Sigmoid colon (tissue), 7 donors: ENCODE measurements at places on chromosomes 5 and 9. TPM values are rescaled to one million over a fixed set of nuclear protein-coding genes. Genes with fewer than 3 reads are reported as not detected.

DNA sequence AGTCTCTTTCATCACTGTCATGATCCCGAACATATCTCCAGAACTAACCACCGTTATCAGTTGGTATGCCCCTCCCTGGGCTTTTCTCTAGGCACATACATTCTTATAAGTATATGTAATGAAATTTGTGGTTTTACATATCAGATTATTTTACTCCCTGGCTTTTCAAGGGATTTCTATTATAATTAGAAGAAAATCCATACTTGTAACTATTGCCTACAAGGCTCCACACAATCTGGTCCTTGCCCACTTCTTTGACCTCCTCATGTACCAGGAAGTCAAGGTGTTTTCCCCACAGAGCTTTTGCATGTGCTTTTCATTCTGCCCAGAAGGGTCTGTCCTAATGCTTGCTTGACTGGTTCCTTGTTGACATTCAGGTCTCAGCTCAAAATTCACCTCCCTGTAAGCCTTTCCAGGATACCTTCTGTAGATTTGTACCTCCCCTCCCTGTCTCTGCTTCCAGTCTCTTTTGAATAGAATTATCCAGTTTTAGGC lies 33.6 kb upstream of the HSD17B4 start:
- DNase-seq = no peak

DNA sequence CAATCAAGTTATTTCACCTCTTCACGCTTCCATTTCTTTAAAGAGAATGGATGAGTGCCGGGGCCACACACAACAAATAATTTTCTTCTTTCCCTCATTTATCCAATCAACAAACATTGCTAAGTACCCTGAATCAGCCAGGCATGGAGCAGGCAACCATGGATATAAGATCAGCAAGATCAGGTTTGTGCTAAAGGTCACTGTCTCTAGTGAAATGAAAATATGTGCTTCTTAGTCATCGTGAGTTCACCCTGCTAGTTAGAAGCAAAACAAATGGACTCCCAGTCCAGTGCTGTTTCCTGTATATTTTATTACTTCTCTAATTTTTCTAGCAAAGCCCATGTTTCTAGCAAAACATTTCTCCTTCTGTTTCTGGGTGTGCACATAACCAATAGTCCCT lies 629.2 kb downstream of the BNC2 start:
- no peak for DNase-seq

GRCh38 chr5:97000391-97000790 lies 64.5 kb downstream of the LNPEP start:
- no peak for DNase-seq

DNA sequence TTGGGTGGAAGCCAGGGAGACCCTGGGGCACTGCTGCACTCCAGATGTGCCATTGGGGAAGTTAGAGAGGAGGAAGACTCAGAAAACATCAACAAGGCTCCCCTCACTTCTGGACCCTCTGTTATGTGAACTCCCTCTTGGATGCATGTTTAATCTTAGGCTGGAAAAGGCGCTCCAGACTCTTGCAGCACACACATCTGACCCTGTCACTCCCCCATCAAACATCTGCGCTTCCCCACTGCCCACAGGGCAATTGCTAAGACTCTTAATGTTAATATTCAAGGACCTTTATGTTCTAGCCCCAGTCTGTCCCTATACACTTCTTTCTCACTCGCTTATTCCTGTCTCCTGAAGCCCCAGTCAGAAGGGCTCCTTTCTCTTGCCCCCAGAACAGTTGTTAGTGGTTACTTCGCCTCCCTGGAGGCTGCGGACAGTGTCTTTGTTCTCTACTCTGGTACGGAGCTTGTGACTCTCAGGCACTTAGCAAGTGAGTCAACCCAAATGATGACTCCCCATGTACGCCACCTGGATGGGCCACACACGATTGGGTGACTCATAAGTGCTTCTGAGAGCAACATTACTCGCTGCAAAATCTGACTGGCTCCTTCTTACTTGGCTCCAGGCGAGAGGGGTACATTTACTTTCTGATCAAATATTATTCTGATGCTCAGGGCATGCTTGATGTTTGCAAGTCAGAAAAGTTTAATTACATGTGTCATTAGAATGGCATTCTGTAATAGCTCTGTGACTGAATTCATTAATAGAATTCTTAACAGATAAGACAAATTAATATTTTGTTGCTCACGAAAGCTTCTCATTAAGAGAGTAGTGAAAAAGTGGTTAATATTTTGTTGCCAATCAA lies 193.6 kb downstream of the HSPA4 start:
- no peak for DNase-seq

DNA sequence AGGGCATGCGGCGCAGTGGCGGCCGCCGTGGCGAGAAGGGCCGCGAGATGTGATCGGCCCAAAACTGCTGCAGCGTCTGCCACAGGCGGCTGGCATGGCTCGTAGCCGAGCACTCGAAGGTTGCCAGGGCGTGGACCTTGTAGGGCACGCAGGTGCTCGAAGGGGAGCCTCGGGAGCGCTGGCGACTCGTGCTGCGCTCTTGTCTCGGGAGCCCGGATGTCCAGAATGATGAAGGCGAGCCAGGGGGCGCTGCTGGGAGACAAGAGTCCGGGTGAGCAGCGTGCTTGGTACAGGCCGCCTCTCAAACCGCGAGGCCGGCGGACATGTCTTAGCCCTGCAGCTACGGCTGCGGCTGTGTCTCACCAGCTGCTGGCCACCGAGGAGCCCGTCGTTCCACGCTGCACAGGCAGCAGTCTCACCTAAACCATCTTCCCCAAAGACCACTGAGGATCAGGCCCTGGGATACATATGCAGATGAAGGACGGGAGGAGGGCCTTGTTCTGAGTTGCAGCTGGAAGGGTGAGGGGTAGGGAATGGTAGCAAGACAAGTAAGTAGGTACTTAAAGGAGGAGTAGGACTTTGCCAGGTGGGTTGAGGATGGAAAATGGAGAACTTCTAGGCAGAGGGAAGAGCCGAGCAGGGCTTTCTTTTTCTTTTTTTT lies 1.7 kb downstream of the CBY3 start:
- peak; percentile 91 for DNase-seq

- no peak for DNase-seq
These were observed 91.5 kb downstream of the SPRY4 start for GRCh38 chr5:142233083-142234032.

GRCh38 chr9:127340721-127341120 lies 56.2 kb upstream of the SLC2A8 start:
- no peak for DNase-seq

IL9 gene
- not detected for total RNA-seq

- no peak for DNase-seq
These were observed 75.5 kb downstream of the PTPN3 start for GRCh38 chr9:109422641-109423040.

SPINK7 gene
- total RNA-seq = not detected

GRCh38 chr9:99850736-99851499 lies 29.2 kb downstream of the NR4A3 start:
- DNase-seq = no peak

ANKDD1B gene
- total RNA-seq = not detected

- no peak for DNase-seq
These were observed 442.0 kb downstream of the ACTL7B start for GRCh38 chr9:108413809-108414208.

DNA sequence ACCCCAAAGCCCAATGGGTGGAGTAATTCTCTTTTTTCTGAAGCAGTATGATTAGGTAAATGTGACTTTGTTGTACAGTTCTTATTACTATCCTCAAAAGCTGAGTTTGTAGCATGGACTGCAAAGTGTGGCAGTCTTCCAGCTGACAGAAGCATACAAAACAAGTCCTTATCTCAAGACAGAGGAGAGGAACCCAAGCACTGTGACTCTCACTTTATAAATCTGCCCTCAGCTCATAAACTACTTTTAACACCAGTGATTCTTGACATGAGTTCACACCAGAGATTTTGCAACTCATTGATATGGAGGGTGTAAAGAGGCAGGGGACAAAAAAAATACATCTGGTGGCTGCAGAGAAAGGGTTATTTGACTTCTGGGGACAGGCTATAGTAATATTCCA lies 251.6 kb downstream of the NTRK2 start:
- no peak for DNase-seq

SPATA31A3 gene
- total RNA-seq = not detected

- no peak for DNase-seq
These were observed 49.5 kb downstream of the LHX2 start for GRCh38 chr9:124060844-124061605.

PKD2L2 gene
- not detected for total RNA-seq

DNA sequence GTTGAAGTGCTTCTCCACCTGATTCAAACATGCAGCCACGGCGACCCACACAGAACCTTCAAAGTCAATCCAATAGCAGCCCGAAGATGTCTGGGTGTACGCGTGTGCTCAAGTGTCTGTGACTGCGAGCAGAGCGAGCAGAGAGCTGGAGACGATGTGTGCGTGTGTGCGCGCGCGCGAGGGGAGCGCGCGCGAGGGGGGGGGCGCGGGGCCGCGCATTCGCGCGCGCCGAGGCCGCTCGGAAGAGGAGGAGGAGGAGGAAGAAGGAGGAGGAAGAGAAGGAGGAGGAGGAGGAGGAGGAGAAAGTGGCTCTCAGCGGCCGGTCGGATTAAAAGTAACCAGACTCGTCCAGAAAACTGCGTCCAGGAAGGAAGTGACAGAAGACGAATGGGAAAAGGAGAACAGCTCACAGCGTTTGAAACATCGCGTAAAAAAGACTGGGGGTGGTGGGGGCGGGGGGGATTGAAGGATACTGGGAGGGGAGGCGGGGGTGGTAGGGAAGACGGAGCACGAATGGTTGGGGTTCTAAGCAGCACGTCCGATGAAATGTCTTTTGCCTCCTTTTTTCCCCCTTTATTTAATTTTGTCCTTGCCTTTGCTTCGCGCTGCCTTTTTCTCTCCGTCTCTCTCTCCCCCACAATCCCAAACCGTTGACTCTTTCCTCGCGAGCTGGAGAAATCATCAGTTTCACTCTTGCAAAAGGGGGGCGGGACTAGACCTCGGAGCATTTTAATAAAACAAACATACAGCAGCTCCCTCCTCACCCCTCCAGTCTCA lies at the start of gene MEF2C:
Gene MEF2C (minus strand): TSS at position 126 of the 777 bp plus-strand sequence. CDS start 59,396 bp downstream, outside the sequence.
- peak; percentile 88 for DNase-seq

CORO2A gene
- 1.7 TPM for total RNA-seq

GRCh38 chr9:109206670-109207069 lies 39.6 kb upstream of the FRRS1L start:
- DNase-seq = no peak

DNA sequence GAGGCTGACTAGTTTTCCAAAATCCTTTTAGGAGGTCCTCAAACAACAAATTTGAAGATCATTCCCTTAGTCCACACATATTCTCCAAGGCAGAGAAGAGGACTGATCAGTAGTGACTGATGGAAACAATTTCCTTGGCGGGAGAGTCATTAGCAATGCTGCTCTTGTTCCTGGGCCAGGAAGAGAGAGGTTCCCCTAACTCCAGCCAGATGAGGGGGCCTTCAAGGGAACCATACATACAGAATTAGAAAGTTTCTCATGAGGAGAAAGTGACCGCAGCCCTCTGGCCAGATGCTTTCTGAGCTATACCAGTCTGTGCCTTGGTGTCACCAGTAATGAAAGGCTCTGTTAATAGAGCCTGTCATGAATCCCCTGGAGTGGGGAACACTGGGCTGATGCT lies 539.4 kb downstream of the BNC2 start:
- DNase-seq = no peak

OR1L1 gene
- not detected for total RNA-seq

FAM221B gene
- not detected for total RNA-seq

DNA sequence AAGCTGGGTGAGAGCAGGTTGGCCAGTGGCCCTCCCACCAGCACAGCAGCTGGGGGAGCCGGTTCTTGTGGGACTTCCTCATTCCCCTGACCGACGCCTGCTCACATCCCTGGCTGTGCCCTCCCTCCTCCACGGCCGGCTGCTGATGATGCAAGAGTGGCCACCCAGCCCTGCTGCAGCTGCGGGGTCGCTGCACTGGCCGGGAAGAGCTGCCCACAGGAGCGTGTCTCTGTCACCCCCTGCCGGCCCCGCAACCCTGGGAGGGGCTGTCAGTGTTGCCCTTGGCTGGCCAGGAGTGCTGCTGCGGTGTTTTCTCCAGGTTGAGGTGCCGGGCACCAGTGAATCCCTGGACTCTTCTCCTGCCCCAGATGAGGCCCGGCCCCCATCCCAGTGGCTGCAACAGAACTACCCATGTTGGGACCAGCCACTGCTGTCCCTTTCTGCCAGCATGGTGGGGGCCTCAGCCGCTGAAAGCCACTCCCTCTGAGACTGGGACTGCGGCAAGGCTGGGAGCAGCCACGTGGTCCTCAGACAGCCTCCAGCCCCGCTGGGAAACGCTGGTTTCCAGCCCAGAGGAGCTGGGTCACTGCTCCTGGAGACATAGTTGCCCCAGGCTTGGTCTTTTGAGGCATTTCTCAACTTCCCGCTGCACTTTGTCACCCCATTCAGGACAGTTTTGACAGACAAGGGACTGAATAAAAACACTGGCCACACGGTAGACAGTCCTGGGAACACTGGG lies 739 bp downstream of the CARD9 start:
- peak; percentile 82 for DNase-seq
